Uterine smooth muscle cell (primary cell): ENCODE measurements at places on chromosomes 16 and 17. TPM values are rescaled to one million over a fixed set of nuclear protein-coding genes. Genes with fewer than 3 reads are reported as not detected.

Gene XAF1
- 20.5 and 60.1 TPM in 2 replicates for total RNA-seq

Gene KIF18B
- 1.7 and 8.9 TPM in 2 replicates for total RNA-seq

Gene ADAP2
- total RNA-seq, result 1.1 and 3.0 TPM in 2 replicates

Gene SPIRE2
- total RNA-seq, result 1.1 and 1.4 TPM in 2 replicates

Gene DNAH17
- not detected in 2 replicates for total RNA-seq

Gene FOXN1
- total RNA-seq, result under 0.01 TPM in 1 of 2 replicates, not detected in the other

Gene CCL16
- total RNA-seq, result not detected in 2 replicates
